ENCODE measurements at places on chromosomes 13 and 19. TPM values are rescaled to one million over a fixed set of nuclear protein-coding genes. Genes with fewer than 3 reads are reported as not detected.

Gene OR10H1
- not detected for total RNA-seq

Gene FGF21
- total RNA-seq, result not detected

Gene TMED1
- 31.2 TPM for total RNA-seq

Gene ZNF433
- not detected for total RNA-seq

Gene ZNF256
- 0.88 TPM for total RNA-seq

Measured in A549 treated with AZD2906 at 1 μM for 4 hours (cell line).